Activated CD4-positive, alpha-beta T cell treated with anti-CD3 and anti-CD28 coated beads, Interleukin-2, amount 10 ng/mL, durations not matched to agents 7 days and 5 days (primary cell): ENCODE measurements at places on chromosomes 7 and 10.
A peak's percentile ranks its signal among the peaks of the same experiment; 100 is the strongest.

DNA sequence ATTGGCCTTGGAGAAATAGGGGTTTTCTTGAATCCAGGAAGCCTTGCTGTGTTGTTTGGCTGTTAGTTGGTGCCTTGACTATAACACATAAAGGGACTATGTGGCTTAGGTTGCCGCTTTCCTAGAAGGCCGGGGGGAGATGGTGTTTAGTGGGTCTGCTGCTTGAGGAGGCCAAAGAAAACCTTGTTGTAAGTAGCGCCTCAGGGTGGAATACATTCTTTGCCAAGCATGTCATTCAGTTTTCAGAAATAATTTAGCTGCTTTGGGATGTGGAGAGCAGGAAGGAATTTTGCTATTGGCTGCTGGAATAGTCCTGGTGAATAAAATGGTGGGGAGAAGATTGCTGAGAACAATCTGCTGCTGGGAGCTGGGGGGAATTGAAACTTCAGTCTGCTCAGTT, 132.9 kb upstream of the WNT16 start:
- no peak for DNase-seq

- DNase-seq: no peak
These were observed 98.4 kb downstream of the ADARB2 start for GRCh38 chr10:1638889-1639419.

GRCh38 chr10:17851611-17852010, 42.5 kb downstream of the MRC1 start:
- no peak for DNase-seq

- DNase-seq: no peak
These were observed 132.4 kb downstream of the DNAH11 start for GRCh38 chr7:21675255-21675654.

DNA sequence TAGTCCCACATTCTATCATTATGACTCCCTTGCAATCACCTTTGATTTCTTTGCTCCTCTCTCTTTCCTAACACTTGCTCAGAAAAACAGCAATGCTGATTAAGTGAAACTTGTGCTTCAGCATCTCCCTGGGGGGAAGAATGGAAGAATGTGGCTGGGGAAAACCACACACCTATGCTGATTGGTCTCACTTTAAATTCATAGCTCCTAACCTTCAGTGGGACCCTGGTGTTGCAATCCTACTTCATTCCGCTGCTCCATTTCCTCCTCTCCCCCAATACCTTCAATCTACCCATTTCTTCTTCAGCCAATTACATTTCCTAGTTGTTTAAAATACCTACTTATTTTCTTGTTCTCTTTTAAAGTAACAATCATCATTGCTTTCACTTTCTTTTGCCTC, 1166.7 kb upstream of the C7orf33 start:
- no peak for DNase-seq

DNA sequence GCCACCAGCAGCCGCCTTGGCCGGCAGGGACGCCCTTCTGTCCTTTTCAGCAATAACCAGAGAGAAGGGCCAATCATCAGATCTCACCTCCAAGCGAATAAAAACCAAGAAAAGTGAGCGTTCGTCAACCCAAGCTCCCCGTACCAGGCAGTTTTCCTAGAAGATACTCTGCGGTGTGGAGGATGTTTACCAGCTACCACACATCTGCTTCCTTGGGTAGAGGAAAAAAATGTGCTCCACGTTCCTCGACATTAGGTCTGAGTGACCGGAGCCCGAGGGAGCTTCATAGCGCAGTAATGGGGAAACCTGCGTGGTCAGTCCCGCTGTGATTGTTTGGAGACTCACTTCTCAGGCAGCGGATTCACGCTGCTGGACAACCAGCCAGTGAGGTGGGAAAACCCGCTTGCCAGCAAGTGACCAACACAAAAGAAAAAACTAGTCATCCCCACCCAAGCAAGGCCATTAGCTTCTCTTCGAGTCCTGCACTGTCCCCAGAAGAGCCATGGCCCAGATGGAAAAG, 73.0 kb downstream of the ZRANB1 start:
- DNase-seq: no peak

DNA sequence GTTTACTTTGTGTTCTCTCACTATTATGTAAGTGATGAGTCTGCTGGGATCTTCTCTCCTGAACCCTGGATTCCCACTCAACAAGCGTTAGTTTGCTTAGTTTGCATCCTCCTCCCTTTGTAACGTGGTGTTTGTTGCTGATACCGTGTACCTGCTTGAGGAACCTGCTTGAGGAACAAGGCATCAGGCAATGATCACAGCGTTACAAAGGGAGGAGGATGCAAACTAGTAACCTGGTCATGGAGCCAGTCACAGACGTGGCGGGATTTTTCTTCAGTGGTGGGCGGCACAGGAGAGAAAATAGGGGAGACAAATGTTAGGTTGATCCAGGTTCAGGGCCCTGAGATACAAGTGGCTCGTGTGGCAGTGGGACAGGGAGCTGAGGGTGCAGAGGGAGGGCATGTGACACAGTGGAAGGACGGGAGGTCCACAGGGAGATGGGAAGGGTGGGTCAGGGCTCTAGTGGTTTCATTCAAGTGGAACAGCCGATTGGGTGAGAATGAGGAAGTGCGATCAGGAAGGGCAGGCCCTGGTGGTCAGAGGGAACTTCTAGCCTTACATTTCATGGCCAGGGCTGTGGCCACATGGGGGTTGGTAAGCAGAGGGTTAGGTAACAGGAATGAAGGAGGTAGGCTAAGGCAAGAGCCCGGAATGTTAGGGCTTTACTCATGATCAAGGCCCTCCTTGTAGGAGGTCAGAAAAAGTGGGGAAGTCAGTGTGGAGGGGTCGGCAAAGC, 38.0 kb downstream of the SNX10 start:
- no peak for DNase-seq

GRCh38 chr10:11918384-11918783, 95.2 kb downstream of the PROSER2 start:
- no peak for DNase-seq

DNA sequence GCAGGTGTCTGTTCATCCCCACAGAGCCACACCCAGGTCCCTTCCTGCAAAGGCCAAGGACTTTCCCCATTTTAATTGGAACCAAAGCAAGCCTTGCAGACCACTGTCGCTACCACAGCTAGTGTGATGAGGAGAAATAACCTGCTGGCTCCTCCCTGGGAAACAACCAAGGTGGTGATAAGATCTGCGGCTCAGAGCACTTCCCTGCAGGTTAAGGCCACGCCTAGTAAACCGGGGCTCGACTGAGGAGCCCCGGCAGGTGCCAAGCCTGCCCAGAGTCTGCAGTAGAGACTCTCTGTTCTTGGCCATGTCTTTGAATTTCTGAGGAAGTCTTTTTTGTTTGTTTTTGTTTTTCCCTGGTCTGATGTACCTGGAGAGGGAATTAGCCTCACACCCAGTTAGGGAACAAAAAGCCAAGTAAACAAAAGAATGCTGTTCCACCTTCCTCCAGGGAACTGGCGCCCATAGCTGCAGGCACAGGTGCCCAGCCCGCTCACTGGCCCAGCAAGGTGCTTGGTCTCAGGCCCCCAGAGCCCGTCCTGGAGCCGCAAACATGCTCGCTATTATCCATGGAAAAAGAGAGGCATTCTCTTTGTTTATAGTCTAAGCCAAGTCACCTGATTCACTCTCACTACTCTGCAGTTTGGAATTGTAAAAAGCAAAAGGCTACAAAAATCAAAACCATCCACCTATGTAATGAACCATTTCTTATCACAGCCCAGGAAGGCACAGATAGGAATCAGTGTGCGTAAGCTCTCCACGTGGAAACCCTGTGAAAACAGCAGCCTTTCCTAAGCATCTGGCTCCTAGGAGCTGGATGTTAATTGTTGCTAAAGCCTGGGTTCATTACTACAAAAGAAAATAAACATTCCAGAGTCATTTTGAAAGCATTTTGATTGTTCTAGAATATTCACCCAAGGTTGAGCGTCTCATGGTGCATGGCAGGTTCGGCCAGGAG, 2.7 kb downstream of the GPR146 start:
- peak; percentile 68 for DNase-seq

DNA sequence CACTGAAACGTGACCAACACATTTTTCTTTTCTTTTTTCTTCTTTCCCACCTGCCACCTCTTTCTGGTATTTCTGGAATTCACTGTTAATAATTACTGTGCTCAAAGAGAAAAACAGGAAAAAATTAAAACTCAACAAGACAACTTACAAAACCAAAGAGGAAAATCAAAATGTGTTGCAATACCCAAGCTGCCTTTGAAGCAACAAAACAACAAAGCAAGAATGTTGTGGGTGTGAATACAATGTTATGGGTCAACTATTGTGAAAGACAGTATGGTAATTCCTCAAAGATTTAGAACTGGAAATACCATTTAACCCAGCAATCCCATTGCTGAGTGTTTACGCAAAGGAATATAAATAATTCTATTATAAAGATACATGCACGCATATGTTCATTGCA, 415.1 kb downstream of the GFRA1 start:
- no peak for DNase-seq

DNA sequence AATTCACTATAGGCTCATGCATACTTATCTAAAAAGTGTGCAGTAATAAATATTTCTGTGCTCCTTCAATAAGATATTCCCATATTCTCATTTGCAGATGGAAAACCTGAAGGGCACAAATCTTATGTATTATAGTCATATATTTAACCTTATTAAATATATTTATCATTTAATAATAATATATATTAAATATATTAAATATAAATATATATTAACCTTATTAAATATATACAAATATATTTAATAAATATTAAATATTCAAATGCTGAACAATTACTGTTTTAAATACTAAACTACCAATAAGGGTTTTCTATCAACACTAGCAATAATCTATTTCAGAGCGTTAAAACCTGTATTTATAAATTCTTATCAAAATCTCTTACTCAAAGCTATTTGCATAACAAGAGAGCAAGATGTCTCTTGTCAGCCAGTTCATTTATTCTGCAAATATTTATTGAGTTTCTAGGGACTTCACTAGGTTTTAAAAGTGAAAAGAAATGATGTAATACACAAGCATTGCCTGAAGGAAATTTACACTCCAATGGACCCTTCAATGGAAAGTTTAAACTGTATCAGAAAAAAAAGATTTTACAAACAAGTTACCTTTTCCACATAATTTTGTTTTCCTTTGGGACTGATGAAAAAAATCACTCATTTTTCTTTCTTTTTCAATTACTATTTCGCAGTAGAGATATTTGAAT, 159.2 kb downstream of the AGMO start:
- DNase-seq: no peak
